ENCODE measurements at places on chromosomes 12 and 14.

GRCh38 chr12:30792648-30793499, 38.1 kb upstream of the CAPRIN2 start:
- peak; percentile 56 for DNase-seq

DNA sequence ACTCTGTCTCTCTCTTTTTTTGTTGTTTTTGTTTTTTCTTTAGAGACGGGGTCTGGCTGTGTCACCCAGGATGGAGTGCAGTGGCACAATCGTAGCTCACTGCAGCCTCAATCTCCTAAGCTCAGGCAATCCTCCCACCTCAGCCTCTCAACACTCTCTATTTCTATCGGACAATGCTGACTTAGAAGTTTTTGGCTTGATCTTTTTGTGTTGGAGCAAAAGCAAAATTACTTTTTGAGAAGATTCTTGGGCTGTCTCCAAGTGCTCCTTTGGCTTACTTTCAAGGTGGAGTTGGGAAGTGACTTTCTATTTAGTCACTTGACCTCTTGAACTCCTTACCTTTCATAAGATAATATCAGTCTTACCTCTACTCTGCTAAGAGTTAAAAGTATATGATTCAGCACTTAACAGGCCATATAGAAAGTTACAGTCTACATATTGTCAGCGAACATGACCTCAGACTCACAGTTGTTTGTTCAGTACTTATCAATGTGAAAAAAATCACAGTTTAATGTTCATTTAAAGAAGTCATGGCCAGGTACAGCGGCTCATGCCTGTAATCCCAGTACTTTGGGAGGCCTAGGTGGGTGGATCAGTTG, 15.4 kb upstream of the MIA2 start:
- no peak for DNase-seq

GRCh38 chr14:22168092-22168955, 420.7 kb downstream of the DAD1 start:
- DNase-seq, result peak; percentile 27

DNA sequence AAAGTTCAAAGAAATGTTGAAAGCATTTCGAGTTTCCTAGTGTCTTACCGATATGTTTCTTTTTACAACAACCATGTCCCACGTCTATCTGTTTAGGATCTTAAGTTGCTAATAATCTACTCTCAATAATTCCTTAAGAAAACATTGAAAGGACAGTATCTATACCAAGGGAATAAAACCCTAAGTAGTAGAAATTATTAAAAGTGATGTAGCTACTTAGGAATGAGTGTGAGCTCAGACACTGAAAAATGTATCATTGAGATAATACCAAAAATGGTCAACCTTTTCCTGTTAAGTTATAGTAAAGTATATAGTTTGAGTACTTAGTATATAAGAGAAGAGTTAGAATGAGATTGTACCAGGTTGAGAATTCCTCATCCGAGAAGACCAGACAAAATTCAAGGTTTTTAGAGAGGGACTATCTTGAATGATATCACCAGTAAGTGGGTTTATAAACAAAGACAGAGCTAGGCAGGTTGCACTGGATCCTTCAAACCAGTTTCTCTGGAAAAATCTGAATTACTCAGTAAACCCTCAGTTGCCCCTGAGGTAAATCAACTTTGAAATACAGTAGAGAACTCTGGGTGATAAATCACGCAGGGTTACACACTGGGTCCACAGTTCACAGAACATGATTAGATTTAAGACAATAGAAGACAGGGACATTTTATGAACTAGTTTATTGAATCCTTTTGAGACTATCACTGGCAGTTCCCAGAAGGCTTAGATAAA, 96.8 kb downstream of the ERGIC2 start:
- DNase-seq, result peak; percentile 4

DNA sequence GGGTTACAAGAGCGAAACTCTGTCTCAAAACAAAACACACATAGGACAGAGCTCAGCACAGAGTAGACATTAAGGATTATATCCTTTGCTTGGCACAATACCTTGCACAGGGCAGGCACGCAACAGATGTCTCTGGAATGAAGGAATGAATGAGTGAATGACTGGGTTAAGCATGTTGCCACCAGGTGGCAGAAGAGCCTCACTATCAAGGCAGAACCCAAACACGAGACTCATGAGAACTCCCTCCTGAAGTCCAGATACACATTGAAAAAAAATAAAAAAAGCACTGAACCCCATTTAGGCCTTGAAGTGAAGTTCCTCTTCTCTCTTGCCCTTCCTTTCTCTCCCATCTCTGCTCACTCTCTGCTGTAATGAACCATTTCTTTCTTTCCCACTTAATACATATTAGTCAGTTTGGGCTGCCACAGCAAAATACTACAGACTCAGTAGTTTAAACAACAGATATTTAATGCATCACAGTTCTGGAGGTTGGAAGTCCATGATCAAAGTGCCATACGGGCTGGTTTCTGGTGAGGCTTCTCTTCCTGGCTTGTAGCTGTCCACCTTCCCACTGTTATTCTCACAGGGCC, 26.6 kb upstream of the LTA4H start:
- DNase-seq, result peak; percentile 84

DNA sequence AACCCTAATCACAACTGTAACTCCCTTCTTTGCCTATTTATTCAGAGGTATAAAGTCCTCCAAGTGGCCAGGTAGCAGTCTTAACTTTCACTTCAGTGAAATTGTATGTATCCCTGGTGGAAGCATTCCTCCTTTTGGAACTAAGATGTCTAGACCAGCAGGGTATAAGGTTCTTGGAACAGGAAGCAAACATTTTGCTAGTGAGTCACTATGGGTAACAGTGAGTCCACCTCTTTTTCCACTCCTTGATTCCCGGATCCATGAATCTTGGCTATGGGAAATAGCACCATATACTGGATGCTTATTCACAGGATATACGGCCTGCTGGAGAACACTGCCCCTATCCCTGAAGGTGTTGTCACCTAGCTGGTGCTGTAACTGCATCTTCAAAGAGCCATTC, 80.2 kb downstream of the KCNA5 start:
- peak; percentile 17 for DNase-seq

DNA sequence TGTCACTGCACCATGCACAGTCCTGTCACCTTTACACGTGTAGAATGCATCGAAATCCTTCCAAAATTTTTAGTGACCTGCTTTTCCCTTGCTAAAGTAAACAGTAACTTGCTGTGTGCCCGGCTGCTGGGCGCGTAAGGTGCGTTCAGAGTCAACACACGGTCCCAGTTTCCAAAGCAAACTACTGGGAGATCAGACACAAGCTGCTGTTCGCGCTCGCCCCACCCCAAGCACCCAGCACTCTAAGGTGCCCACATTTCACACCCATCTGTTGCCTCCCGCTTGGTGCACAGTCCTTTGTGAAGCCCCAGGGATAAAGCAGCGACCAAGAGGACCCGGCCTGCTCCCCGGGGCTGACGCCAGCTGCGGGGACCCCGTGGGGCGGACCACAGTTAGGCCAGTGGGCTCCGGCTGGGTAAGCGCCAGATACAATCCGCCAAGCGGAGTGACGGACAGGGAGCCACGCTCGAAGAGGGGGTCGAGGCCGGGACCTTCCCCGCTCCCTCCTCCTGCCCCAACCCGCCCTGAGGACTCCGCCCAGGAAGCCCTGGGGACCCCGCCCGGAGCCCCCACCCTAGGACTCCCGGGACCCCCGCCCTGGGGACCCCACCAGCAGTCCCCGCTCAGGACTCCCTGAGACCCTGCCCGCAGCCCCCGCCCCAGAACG, 633 bp downstream of the STX2 start:
- DNase-seq, result peak; percentile 13

DNA sequence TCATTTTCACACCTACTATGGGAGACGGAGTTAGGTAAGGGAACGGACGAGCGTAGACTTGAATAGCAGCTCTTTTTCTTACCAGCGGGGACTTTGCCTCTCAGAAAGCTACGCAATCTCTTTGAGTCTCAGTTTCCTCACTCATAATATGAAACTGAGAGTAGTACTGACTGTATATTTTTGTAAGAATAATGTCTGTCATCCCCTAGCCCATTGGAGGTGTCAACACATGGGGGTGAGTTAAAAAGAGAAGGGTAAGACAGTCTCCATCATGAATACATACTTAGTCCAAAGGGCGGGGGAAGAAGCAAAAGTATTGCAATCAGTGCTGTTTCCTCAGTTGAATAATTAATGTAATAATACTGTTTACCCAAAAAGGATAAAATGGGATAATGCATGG, 592.2 kb downstream of the NRXN3 start:
- no peak for DNase-seq

- DNase-seq, result no peak
Observed at GRCh38 chr12:106205208-106206069, 42.4 kb downstream of the CKAP4 start.

GRCh38 chr12:93626160-93626559, 51.0 kb upstream of the CRADD start:
- no peak for DNase-seq

DNA sequence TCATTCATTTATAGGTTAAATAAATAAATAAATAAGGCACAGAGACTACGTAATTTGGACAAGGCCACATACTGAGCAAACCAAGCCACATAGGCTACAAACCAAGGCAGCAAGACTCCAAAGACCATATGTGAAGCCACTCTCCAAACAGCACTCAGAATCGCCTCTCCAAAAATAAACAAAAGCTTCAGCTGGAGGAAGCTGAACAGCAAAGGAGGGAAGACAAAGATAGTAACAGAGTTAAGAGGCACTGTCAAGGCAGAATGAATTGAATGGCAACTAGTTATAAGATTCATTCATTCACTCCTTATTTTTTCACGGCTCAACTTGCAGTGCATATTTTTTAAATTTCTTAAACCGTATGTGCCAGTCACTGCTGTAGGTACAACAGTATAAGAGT, 200.5 kb upstream of the GRIP1 start:
- no peak for DNase-seq

DNA sequence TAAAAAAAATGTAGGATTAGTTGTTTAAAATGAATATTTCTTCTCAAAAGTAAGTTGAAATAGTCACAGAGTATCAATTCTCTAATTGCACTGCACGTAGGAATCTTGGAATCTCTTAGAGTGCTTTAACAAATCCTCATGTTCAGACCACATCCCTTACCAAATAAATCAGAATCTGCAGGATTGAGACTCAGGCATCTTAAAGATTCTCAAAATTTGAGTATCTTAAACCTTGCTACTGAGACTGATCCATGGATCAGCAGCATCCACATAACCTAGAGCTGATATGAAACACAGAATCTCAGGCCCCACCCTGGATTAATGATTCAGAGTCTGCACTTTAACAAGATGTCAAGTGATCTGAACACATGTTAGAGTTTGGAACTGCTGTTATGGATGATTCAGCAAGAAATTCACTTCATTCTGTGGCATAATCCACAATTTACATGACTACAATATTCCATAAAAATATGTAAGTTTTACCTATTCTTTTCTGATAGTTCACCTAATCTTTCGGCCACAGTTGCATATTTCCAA, 58.7 kb downstream of the ADAMTS20 start:
- no peak for DNase-seq

DNA sequence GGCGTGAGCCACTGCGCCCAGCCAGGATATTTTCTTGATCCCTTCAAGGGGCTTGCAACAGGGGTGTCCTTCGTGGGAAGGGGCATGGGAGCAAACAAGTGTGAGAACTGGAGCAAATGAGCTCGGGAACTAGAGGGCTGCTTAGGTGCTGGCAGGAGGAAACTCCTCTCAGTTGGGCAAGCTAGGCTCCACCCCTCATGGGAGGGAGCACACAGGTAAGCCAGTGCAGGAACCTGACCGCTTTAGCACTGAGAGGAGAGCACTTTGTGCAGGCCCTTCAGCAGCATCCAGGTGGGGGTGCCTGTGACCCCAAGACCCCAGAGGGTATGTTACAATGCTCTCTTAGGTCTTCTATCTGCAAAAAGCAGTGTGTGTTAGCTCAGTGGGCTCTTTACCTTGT, 755.4 kb upstream of the MDGA2 start:
- no peak for DNase-seq

- DNase-seq, result no peak
Observed at GRCh38 chr12:30570211-30570890, 125.3 kb downstream of the IPO8 start.

GRCh38 chr12:126163984-126164383, 1098.7 kb downstream of the AACS start:
- no peak for DNase-seq

DNA sequence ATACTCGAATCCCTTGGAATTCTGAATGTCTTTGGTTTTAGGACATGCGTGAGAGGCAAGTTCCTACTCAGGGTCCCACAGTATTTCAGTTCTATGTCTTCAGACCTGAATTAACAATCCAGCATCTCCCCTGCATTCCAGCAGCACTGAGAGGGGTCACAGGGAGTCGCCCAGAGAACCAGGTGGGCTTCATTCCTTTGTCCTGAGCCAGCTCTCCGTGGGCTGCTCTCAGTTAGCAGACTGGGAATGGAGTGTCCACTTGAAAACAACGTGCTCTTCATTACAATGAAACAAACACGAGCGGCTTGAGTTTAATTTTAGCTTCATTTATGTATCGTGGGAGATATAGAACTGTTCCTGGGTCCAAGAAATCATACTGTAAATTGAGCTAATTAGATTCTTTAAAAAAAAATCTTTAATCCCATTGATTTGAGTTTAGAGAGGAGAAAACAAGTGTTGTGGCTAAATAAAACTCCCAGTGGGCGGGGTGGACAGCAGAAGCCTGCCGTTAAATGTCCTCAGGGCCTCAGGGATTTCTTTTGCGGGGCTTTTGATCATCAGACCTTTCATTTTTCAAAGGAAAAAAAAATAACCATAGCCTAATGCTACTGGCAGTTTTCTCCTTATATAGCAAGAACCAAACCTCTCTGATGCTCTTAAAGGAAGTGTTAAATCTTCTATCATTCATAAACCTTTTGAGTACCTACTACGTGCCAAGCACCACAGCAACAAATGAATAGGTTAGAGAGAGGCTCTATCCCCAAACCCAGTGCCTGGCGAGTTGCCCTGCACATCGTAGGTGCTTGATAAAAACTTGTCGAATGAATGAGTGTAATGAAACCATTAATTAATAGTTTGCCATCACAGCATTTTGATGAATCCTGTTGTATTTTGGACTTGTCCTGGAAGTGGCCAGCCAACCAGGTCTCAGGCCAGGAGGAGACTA, 140.4 kb downstream of the CHST11 start:
- DNase-seq, result no peak

DNA sequence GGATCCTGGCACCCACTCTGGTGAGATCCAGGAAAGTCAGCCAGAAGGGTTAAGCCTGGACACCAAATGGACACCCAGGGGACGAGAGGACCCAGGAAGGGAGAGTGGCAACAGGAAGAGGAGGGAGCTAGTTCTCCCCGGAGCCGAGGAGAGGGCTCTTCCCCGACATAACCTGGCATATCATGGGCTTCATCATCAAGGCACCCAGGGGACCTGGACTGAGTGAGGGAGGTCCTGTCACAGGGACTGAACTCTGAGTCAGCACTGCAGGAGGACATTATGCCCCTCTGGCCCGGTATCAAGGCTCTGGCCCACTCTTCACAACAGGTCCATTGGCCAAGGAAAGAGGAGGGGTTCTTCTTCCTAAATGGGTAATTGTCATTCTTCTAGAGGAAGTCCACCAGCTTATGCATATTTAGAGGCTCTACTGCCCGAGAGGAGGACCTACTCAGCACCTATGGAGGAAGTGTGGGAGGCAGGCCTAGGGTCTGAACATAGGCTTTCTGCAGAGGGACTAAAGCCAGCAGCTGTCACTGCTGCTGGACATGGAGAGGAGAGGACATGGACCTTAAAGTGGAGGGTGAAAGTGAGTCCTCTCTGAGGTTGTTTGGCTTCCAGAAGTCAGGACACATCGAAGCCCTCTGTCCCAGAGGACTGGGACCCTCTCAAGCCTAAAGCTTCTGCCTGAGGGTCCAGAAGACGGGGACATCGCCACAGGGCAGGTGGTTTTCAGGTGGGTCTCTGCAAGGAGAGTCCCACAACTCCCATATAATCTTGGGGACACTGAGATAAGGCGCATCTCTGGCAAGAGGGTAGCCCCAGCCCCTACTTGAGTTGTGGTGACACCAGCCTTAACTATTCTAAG, 18.6 kb downstream of the ISCA2 start:
- no peak for DNase-seq
